Tibial nerve (tissue), 4 donors: ENCODE measurements at places on chromosomes 11 and 22. TPM values are rescaled to one million over a fixed set of nuclear protein-coding genes. Genes with fewer than 3 reads are reported as not detected.

Gene KCNA4
- total RNA-seq, result 0.59 TPM

Gene RASSF10
- total RNA-seq, result not detected

Gene PKP3
- 13.7 TPM for total RNA-seq

Gene ARFGAP2
- total RNA-seq, result 164 TPM

Gene MMP3
- total RNA-seq, result 6.1 TPM

Gene UPK2
- total RNA-seq, result not detected

Gene BDNF
- not detected for total RNA-seq

- no peaks in the 10 kb centered on the region for H3K27me3 ChIP-seq
- H3K4me1 ChIP-seq, result no peaks in the 10 kb centered on the region
Observed at GRCh38 chr22:46985507-46985882, 223.0 kb downstream of the TBC1D22A start.

DNA sequence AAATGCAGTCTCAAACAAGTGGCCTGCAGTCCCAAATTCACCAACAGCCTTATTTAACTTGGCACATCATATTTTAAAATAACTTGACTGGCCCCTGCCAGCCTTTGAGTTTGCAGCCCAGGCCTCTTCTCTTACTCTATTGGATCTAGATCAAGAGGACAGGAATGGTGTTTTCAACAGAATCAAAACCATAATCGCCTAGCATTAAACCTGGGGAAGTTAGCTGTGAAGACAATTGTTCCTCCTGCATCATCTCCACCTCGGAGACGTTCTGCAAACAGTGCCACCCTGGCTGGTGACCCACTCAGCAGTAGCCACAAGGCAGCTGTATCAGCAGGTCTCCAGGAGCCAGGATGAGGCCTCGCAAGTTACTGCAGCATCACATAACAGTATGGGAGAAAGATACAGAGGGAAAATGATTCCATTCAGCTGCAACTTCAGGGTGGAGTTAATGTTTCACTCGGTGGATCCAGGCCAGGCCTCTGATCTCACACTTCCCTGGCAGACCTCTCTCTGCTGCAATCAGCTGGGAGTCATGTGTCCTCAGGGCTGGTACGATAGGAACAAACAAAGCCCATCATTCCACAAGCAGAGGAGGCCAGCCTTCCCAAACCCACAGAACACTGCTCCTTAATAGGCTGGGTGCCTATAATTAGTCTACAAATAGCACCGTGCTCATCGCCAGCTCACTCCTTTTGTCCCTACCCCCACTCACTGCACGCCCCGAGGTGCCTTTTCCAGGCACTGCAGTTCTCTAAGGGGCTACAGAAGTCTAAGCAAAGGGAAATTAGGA lies 18.6 kb upstream of the SCN2B start:
- H3K4me3 ChIP-seq, result no peak overlapping the region
- H3K36me3 ChIP-seq, result no peaks in the 10 kb centered on the region
- peaks cover 8% of the 10 kb centered on the region for H3K4me1 ChIP-seq

GRCh38 chr11:116454020-116454645 lies 318.7 kb downstream of the BUD13 start:
- no peak overlapping the region for H3K4me3 ChIP-seq
- H3K27me3 ChIP-seq, result no peaks in the 10 kb centered on the region
- no peaks in the 10 kb centered on the region for H3K4me1 ChIP-seq
- H3K27ac ChIP-seq, result no peak overlapping the region
- peak; percentile 36 for DNase-seq
- no peaks in the 10 kb centered on the region for H3K36me3 ChIP-seq

DNA sequence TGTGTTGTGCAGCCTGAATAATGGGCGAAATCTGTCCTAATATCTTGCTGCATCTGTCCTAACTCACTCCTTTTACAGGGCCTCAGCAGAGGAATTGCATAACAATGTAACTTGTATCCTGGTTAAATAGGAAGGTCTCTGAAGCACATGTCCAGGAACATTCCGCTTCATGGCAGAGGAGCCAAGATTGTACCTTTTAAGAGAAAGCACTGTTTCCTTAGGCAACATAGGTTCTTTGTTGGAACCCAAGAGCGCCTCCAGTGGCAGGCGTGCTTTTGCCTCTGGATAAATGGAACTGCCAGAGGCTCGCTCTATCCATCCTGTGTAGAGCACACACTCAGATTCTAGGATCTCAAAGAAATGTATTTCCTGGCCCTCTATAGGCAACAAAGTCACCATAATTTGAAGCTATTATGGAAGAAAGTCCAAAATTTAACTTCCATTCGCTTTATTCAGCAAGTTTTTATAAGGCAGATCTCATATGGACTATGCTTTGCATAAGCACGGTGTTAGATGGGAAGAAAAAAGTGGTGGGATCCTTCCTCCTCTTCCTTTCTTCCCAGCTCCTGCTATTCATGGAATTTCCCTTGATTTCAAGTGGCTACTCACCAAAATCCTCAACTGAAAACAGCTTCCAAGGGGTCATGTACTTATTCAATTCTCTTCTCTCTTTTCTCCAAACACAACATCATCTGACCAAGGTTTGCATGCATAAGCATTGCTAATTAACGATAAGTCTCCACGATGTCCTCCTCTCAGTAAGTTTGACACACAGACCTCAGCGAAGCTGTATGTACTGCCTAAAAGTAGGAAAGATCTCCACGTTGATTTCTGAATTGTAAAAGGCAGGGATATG lies at the start of gene BLID:
BLID (minus strand) TSS at position 692 of the 856 bp plus-strand sequence; CDS start at position 399, 293 bp downstream.
- peaks cover 7% of the 10 kb centered on the region for H3K4me1 ChIP-seq
- DNase-seq, result peak; percentile 64
- H3K27me3 ChIP-seq, result no peaks in the 10 kb centered on the region
- no peaks in the 10 kb centered on the region for H3K36me3 ChIP-seq
- H3K27ac ChIP-seq, result no peak within 1 kb of the TSS
- H3K4me3 ChIP-seq, result no peak within 1 kb of the TSS

DNA sequence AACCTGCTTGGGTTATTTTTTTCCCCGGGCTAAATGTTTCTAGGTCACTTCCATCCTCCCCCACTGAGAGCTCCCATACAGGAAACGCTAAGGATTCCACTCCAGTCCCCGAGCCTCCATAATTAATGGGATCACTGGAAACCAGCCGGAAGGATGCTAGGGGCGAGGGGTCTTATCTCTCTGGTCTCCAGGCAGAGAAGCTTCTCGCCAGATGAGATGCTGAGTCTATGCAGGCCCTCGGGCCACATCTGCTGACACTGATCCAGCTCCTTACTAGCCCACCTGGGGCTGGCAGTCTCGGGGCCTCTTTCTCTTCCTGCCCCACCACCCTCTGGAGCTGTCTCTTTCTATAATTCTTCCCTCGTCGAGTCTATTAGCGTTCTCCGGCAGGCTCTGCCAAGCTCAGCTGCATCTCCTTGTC lies 125.9 kb upstream of the SYT13 start:
- no peak for DNase-seq
- no peak overlapping the region for H3K27ac ChIP-seq

- no peaks in the 10 kb centered on the region for H3K4me1 ChIP-seq
- H3K27ac ChIP-seq, result no peak overlapping the region
- H3K27me3 ChIP-seq, result no peaks in the 10 kb centered on the region
- no peak overlapping the region for H3K4me3 ChIP-seq
Observed at GRCh38 chr22:16955081-16955480, 52.9 kb downstream of the GAB4 start.

GRCh38 chr22:44472598-44472997 lies 25.4 kb downstream of the RTL6 start:
- H3K27me3 ChIP-seq, result no peaks in the 10 kb centered on the region
- H3K36me3 ChIP-seq, result no peaks in the 10 kb centered on the region
- no peak for DNase-seq

DNA sequence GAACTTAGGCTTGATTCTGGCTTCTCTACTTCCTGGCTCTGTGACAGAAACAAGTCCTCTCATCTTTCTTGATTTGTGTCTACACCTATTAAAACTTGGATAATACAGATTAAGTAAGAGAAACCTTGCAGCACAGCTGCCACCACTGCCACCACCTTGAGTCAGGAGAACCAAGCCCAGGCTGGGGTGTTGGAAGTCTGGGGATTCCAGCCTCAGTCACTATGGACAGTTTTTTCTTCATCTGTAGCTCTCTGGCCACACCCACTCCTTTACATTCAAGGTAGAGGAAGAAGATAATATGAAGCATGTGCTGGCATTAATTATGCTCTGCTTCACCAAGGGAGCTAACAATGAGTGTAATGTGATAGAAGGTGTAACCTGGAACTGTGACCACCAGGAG lies 75.7 kb downstream of the RELT start:
- no peaks in the 10 kb centered on the region for H3K36me3 ChIP-seq
- no peak overlapping the region for H3K4me3 ChIP-seq
- no peaks in the 10 kb centered on the region for H3K4me1 ChIP-seq
- no peaks in the 10 kb centered on the region for H3K27me3 ChIP-seq
- no peak for DNase-seq
- H3K27ac ChIP-seq, result no peak overlapping the region

DNA sequence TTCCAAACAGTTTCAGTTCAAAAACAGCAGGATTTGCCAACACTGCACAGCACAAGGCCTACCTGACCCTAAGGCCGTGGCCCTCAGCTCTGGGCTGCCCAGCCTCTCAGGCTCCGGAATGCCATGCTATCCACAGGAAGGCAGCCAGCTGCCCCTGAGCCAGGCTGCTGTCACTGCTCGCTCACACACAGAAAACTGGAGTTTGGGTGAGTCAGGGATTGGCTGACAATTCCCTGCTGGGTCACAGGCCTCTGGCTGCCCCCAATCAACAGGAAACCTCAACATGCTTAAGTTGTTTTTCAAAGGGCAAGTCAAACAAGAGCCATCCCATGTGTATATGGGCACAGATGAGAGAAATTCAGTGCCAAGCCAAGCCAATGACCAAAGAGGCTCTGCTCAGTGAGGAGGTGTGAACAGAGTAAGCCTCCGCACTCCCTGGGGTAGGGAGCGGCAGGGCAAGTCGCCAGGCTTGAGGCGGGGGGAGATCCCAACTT lies 50.2 kb downstream of the RPL27A start:
- DNase-seq, result peak; percentile 39
- H3K27ac ChIP-seq, result peak overlapping the region; percentile 73
- H3K4me3 ChIP-seq, result no peak overlapping the region
- H3K36me3 ChIP-seq, result no peaks in the 10 kb centered on the region
